ENCODE measurements at places on chromosomes 6 and 20. TPM values are rescaled to one million over a fixed set of nuclear protein-coding genes. Genes with fewer than 3 reads are reported as not detected.

DNA sequence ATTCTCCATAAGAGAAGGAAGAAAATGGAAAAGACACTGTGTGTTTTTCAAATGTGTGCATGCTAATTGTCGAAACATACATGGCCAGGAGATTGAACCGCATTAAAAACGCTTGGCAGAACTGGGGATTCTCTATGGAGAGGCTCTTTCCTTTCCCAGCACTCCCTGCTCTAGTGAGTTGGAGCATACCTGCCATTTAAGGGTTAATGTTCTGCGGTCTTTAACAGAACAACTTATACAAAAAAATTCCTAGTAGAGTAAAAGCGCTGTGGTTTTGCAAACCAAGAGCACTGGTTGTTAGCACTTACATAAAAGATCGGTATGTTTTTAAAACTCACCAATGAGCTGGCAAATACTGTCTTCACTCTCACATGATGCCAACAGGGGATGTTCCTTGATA, 1.5 kb downstream of the TAGAP start:
- DNase-seq = no peak

The TNXB gene
- total RNA-seq = 0.71 TPM

The CAGE1 gene
- total RNA-seq = 0.03 TPM

- DNase-seq = no peak
Measured at GRCh38 chr20:20150241-20150640, 97.9 kb downstream of the CFAP61 start.

GRCh38 chr20:31540406-31540805, 26.2 kb downstream of the HM13 start:
- no peak for DNase-seq

All from neural progenitor cell (in vitro differentiated cells).